Activated gamma-delta T cell treated with Interleukin-2 at 50 U/mL for 16 hours (primary cell): ENCODE measurements at places on chromosomes 13 and 19.

GRCh38 chr13:50448535-50448998 lies 394.9 kb downstream of the DLEU7 start:
- no peak for DNase-seq

GRCh38 chr19:12796146-12797071 lies 5.1 kb downstream of the JUNB start:
- peak; percentile 74 for DNase-seq

DNA sequence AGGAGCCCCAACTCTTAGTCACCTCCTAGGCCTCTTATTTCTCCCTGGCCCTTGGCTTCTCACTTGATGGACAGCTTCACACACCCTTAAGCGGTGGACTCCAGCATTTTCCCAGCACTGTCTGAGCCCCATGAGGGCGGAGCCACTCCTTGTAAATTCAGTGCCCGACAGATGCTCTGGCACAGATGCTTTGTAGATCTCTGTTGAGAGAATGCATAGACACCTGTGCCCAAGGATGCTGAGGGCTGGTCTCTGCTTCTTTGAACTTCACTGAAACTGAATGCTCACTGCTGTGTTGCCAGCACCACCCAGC lies 3.3 kb downstream of the SYCN start:
- DNase-seq = no peak

GRCh38 chr19:19271828-19272599 lies 1.1 kb downstream of the TM6SF2 start:
- no peak for DNase-seq
